ENCODE measurements at places on chromosomes 7 and 10.

- no peak for DNase-seq
Measured at GRCh38 chr7:621572-622285, 102.1 kb upstream of the PDGFA start.

- DNase-seq = no peak
Measured at GRCh38 chr7:30992414-30992813, 28.7 kb downstream of the GHRHR start.

GRCh38 chr10:104326991-104327610 is 11.2 kb downstream of the ITPRIP start:
- DNase-seq = no peak

GRCh38 chr10:129320340-129320739 is 146.7 kb upstream of the MGMT start:
- no peak for DNase-seq

DNA sequence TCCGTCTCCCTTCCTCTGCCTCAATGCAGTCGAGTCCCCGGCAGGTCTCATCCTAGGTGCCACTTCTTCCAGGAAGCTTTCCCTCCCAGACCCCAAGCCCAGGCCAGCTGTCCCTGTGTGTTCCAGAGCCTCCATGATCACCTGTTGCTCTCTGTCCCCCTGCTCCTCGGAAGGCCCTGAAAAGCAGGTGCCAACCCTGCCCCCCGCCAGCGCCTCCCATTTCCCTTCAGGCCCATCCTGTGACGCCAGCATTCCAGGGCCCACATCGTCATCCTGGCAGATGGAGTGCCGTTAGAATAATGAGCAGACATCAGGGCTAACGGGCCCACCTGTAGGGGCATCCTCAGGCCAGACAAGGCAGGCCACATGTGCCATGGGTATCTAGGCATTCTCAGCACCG is 253.0 kb upstream of the PPP2R2D start:
- DNase-seq = no peak

GRCh38 chr7:93140582-93141191 is 7.5 kb downstream of the SAMD9L start:
- no peak for DNase-seq

DNA sequence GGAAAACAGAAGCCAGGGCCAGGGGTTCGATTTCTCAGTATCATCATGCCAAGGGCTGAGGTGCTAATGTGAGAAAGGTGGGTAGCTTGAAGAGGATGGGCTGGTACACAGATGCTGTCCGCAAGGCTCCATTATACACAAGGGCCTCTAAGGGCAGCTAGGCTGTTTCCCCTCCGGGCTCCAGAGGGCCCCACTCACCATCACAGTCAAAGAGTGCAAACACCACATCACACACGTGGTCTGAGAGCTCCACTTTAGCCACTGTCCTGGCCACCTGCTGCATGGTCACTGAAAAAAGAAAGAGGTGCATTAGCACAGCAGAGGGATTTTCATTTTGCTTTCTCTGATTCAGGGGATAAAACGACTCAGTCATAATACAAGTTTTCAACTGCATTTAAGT is 20.9 kb upstream of the DNAJB12 start:
- DNase-seq = no peak

DNA sequence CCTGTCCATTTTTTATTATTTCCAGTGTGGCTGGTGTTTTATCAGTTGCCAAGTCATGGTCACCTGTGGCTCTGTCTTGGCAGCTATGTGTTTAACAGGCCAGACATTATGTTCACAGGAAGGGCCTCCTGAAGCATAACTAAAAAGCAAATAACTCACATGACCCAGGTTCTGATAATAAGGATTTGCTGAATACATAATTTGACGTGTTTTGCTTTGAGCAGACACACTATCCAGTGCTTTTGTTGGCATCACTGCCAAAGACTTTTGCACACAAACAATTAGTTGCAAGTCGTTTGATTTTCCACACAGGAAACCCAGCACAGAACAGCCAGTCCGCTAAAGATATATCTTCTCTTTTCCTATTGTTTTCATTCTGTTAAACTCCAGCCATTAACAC is 173.6 kb downstream of the ARL4A start:
- DNase-seq = no peak

GRCh38 chr10:32459051-32459698 is 13.2 kb downstream of the CCDC7 start:
- no peak for DNase-seq

- no peak for DNase-seq
Measured at GRCh38 chr7:133124974-133125373, 43.1 kb upstream of the CHCHD3 start.

DNA sequence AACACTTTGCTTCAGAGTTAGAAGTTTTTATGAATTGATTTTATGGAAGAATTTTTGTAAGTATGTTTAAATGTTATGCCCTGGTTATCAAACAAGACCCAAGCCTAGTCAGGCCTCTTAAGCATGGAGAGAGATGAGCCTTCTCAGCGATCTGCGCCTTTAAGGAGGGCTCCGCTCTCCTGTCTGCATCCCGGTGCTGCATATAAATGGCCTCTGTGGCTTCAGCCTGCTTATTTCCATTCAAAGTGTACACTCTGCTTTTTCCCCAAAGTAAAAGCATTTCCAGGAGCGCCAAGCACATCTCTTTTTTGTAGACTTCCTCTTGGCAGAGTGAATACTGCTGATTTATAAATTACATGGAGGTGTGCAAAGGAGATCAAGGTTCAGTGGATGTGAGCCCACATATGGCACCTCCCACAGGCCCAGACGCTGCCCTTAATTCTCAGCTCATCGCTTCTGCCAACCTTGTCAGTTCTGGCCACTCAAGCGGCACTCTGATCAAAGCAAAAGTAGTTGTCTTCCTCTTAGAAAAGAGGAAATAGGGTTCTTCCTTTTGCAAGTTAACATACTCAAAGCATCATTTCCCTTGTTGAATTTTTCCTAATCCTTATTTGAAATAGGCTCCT is 70.0 kb upstream of the SFMBT2 start:
- DNase-seq = no peak

DNA sequence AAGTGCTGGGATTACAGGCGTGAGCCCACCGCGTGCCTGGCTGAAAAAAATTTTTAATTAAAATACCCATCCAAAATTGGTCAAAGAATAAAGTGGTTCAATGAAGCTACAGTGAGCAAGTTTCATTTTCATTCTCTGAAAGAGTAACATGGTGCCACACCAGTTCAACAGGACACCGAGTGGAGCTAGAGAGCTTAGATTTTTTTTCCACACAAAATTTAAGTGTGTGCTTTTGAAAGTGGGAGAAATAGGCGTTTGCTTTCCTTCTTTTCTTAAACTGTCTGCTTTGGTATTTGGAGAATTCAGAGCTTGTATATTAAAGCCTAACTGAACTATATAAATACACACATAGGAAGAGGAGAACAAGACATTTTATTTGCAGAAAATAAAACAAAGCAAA is 43.4 kb downstream of the BPGM start:
- DNase-seq = peak; percentile 88

GRCh38 chr7:95298091-95298490 is 26.2 kb downstream of the PON1 start:
- DNase-seq = no peak

DNA sequence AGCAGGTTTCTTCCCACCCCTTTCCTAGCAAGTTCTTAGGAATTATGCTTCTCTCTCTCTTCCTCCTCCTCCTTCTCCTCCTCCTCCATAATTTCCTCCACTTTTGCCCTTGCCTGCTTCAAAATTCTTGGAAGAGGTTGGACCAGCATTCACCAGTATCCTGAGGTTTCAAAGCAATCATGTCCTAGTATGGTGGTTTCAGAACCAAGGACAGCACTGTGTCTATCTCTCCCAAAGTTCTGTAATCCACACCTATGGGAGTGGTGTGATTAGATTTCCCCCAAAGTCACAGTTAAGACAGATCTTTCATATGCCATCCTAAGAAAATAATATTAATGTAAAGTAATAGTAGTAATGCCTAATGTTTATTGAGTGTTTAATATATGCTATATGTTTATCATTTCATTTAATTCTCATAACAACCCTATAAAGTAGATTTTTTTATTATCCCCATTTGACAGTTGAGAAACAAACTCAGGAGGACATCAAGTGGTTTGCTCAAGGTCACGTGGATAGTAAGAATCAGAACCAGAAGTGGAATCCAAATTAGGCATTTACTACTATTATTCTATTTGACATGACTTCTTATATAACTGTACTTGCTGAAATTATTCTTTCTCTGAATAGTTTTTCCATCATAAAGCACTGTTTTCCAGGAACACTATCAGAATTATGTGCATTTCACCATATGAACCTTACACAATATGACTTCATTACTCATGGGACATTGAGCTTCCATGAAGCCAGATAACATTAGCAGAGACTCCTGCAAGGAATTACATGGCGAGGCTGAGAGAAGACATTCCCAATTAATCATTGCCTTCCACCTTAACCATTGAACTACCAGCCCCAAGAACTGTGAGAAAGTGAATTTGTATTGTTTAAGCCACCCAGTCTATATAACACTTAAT is 91.4 kb downstream of the IPMK start:
- peak; percentile 25 for DNase-seq

DNA sequence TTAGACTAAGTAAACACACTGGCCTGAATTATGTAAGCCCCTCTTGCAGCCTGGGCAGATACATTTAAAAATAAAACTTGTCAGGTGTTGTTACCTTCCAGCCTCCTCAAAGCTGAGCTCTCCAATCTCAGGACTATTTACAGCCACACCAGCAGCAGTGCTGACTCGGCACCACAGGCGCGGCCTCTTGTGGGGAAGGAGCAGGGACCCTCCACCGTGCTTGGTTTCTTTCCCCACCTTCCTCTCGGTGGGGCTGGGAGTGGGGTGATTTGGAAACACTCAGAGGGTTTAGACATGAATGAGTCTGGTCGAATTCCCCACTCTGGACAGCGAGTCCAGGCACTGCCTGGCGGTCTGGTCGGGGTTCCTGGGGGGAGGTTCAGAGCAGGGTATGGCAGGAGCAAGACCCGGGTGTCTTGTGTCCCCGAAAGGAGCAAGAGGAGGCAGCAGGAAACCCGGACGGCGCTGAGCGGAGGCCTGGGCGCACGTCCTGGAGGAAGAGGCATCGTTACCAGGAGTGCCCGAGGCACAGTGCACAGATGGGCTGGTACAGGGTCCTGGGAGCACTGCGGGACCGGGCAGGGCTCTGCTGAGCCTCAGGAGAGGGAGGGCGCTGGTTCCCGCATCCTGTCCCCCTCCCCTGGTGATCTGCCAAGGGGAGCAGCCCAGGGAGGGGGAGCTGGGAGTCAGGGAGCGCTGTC is 29.2 kb upstream of the CFAP46 start:
- no peak for DNase-seq

- no peak for DNase-seq
Measured at GRCh38 chr10:16606421-16606820, 84.7 kb upstream of the C1QL3 start.

GRCh38 chr7:51080622-51081269 is 235.9 kb downstream of the COBL start:
- no peak for DNase-seq

- DNase-seq = no peak
Measured at GRCh38 chr7:1140476-1141104, 19.4 kb downstream of the ZFAND2A start.

DNA sequence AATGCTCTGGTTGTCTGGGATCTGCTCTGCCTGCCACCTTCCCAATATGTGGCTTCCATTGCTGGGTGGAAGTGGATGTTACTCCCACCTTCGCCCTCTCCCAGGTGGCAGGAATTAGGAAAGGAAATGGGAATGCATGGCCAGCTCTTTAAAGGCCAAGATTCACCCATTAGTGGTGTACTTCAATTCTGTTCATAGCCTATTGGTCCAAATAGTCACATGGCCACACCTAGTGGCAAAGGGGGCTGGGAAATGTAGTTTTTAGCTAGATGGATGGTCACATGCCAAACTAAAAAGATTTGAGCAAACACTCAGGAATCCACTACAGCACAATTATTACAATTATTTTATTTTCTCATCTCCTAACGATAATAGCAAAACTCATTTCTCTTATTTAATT is 135.1 kb downstream of the NPY start:
- DNase-seq = no peak

DNA sequence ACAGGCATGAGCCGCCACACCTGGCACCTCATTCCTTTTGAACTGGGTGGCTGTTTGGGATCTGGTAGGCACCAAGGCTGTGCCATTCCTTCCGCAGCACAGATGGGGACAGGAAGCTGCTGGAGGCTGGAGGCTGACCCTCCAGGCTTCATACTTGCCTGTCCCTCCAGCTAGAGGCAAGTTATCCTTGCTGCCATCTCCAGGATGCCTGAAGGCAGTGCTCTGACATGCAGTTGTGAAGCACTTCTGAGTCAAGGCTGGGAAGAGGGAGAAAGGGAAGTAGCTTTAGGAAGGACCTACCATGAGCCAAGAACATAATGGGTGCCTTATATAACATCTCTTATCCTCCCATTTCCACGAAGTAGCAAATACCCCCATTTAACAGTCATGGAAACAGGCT is 9.5 kb downstream of the MARVELD1 start:
- DNase-seq = no peak

GRCh38 chr10:88926566-88927415 is 25.8 kb downstream of the ACTA2 start:
- DNase-seq = peak; percentile 81

GRCh38 chr10:121352231-121352855 is 245.9 kb downstream of the FGFR2 start:
- peak; percentile 2 for DNase-seq

DNA sequence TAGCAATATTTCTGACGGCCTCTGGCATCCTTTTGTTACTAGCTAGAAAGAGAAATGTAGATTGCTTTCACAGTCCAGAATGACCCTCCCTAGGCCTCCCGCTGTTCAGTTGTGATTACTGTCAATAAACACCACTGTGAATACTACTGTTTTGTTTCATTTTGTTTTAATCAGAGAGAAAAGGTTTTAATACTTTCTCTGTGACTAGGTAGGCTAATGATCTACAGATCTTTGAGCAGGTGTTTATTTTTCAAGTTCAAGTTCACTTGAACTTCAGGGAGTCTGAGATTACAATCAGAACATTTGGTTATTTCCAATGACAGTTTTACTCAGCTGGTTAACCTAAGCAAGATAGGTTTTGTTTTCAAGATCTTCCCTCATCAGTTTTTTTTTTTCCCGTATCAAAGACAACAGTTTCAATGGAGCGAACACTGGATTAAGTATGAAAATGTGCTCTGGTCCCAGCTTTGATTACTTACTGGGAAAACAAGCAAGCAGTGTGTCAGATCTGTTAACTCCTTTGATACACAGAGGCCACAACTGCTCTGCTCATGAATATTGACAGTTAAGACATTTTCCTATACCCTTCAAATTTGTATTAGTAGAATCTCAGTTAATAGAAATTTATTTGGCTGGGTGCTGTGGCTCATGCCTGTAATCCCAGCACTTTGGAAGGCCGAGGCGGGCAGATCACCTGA is 34.8 kb downstream of the VKORC1L1 start:
- DNase-seq = no peak
